Naive thymus-derived CD8-positive, alpha-beta T cell (primary cell): ENCODE measurements at places on chromosomes 3 and 15. TPM values are rescaled to one million over a fixed set of nuclear protein-coding genes. Genes with fewer than 3 reads are reported as not detected.

- DNase-seq = no peak
Measured at GRCh38 chr3:8519156-8519555, 17.5 kb downstream of the LMCD1 start.

- DNase-seq = no peak
Measured at GRCh38 chr3:71520161-71521020, 63.1 kb downstream of the FOXP1 start.

DNA sequence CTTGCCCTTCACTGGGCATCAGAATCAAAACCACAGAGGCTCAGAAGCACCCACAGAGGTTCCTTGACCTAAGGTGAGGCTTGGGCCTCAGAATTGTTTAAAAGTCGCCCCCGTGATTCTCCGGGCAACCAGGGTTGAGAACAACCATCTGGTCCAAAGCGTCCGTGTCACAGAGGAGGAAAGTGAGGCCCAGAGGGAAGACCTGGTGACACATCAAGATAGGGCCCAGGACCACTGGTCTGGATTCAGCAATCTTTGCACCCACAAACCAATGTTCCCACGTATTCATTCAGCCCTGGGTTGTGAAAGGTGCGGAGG, 272.6 kb downstream of the UACA start:
- DNase-seq = no peak

DNA sequence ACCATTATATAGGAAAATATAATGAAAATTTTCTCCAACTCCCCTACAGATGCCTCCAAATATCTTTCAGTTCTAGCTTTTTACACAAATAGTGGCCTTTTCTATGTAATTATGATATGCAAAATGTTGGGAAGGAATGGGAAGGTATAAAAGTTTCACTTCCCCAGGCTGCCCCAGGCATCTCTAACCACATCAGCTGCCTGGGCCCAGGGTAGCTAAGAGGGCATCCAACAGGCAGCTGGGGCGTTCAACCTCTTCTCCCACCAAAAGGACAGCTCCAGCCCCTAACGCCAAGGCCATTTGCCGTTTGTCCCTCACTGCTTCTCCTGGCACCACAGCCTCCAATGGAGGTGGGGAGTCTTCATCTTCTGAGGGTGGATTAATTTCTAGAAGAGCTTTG, 188.1 kb upstream of the TSC22D2 start:
- no peak for DNase-seq

DNA sequence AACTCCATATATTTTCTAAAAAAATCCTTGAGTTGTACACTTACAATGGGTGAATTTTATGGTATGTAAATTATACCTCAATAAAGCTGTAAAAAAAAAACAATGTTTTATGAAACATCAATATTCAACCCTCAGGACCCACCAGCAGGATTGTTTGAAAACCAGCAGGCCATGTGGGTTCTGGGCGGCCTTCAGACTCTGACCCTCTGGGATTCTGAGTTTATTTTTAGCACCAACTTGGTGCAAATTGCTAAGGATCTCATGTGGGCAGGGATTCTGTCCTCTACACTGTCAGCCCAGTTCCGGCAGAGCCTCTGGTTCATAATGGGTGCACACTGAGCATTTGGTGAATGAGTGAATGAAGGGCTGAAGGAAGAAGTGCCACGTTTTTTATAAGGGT, 24.2 kb upstream of the TSEN2 start:
- no peak for DNase-seq

- DNase-seq = no peak
Measured at GRCh38 chr3:149085828-149086231, 503 bp downstream of the HLTF start.

GRCh38 chr3:5497497-5497896, 310.0 kb downstream of the EDEM1 start:
- DNase-seq = no peak

GRCh38 chr3:49004352-49005302, 2.6 kb upstream of the WDR6 start:
- no peak for DNase-seq

DNA sequence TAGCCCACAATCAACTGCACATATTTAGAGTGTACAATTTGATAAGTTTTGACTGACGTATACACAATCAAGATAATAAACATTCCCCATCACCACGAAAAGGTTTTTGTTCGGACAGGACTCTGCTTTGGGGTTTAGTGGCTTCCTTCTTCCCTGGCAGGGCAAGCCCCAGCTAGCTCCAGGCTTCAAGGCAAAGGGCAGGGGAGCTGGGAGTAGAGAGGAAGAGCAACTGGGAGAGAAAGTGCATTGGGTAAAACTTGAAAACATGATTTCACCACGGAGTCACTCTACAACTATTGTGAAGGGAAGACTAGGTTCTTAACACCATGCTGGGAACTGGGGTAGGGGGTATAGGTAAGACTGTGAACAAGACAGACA, 185.1 kb upstream of the UBE2E1 start:
- no peak for DNase-seq

- no peak for DNase-seq
Measured at GRCh38 chr3:101155825-101156224, 162.6 kb upstream of the ABI3BP start.

DNA sequence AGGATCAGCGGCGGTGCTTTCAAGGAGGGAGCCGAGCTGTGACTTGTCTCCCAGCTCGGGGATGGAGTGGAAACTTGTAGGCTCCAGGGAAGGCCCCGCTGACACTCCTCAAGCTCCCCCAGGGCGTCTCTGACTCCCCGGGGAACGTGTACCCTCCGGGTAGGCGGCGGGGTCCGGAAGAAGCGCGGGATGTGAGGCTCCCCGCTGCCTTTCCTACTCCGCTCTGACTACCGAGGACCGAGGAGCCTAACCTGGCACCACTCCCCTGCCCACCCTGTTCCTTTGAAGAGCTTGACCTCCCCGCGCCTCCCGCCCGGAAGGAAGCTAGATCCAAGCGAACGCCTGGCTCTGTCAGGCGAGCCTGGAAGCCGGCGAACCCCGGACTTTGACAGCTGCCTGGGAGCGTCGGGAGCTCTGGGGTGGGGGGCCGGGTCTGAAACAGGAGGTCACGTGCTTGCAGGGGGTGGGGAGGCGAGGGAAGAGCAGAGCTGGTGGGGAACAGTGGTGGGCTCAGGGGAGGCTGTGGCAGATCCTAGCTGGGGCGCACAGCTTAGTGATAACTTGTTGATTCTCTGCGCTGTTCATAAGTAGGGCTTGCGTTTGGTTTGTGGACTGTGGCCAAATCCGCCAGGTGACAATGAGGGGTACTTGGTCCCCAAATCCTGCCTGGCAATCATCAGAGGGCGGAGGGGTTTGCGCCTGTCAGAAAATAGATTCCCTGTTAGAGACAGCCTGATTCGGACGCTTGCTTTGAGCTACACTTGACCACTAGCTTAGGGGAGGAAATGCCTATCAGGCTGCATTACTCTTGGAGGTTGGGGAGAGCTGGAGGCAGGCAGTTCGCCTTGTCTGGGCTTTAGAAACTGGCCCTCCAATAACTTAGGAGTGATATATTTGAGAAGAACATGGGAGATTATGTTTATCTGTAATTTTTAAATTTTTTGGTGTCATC, 1.2 kb downstream of the CLSTN2 start:
- no peak for DNase-seq

GRCh38 chr15:71080166-71080565, 35.1 kb upstream of the THSD4 start:
- no peak for DNase-seq

DNA sequence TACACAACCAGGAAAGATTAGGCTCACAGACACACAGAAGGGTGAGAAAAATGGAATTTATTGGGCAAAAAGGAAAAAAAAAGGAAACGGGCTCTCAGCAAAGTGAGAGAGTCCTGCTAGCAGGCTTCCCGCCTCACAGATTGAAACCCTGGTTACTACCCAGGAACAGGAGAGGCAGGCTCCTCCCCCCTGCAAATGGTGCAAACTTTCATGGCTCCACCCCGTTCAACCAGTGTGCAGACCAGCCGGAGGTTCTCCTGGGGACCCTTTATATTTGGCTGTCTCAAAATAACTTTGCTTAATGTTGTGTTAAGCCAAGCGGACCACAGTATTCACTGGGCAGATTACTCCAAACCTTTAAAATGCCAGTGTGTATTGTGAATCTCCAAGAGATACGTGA, 40.3 kb downstream of the IL1RAP start:
- no peak for DNase-seq

C15orf61 gene
- 11.9 TPM for total RNA-seq

GOLGA6L10 gene
- 3.8 TPM for total RNA-seq
